ENCODE measurements at places on chromosomes 1 and 21. TPM values are rescaled to one million over a fixed set of nuclear protein-coding genes. Genes with fewer than 3 reads are reported as not detected.

The LHX4 gene
- not detected for total RNA-seq

The LAX1 gene
- total RNA-seq = 0.11 TPM

The IL19 gene
- total RNA-seq = not detected

The UBIAD1 gene
- 7.8 TPM for total RNA-seq

The RASSF5 gene
- total RNA-seq = 0.25 TPM
